Heart left ventricle (tissue), 16 donors: ENCODE measurements at places on chromosomes 11 and 22. TPM values are rescaled to one million over a fixed set of nuclear protein-coding genes. Genes with fewer than 3 reads are reported as not detected.

Gene C11orf91
- not detected for total RNA-seq

Gene UBTFL1
- not detected for total RNA-seq

Gene CTTN
- 155 TPM for total RNA-seq

Gene NAA40
- total RNA-seq: 20.6 TPM

Gene VSIG2
- 1.4 TPM for total RNA-seq

Gene ART5
- total RNA-seq: 0.56 TPM

Gene SLC22A8
- total RNA-seq: not detected

Gene DTX4
- total RNA-seq: 2.1 TPM

Gene CCDC73
- total RNA-seq: not detected

Gene MOGAT2
- total RNA-seq: 0.27 TPM

Gene ESAM
- total RNA-seq: 36.9 TPM

Gene SLC37A2
- 3.1 TPM for total RNA-seq

- no peak for DNase-seq
Measured at GRCh38 chr11:84144531-84144930, 858.4 kb upstream of the CCDC90B start.

DNA sequence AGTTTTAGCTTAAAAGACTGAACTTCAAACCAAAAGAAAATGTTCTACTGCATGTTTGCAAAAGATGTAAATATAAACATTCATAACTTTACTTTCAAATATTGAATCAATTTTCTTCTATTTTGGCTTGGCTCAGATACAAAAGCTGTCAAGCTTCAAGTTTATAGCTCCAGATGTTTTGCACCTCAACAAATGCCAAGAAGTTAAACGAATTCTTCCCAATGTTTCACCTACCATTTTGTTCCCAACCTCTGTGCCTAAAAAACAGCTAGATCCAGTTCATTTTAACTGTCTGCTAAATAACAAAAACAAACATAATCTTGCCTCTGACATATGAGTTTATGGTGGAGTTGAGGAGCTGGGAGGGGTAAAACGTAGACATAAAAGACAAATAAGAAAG, 76.5 kb downstream of the RAB30 start:
- no peak for DNase-seq

GRCh38 chr22:30596886-30597285, 5.2 kb upstream of the PES1 start:
- no peak for DNase-seq

GRCh38 chr11:3849297-3849874, 6.1 kb upstream of the STIM1 start:
- no peak for DNase-seq

DNA sequence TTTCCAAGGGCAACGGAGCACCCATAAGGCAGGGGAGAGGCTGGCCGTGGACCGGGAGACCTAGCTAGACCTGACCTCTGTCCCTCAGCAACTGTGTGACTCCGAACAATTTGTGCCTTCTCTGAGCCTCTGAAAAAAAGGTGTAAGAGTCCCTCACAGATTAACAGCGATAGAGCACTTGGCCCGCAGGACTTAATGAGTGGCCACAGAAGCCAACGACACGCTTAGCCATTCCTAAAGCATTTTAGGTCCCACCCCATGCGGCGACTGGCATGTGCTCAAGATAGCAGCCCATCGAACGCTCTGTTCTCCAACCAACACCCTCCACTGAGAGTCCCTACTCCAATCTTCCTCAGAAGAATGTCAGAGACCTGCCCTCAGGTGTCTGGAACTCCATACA, 1.5 kb downstream of the SULT4A1 start:
- DNase-seq: peak; percentile 34

- no peak for DNase-seq
Measured at GRCh38 chr11:122692444-122692843, 36.9 kb downstream of the UBASH3B start.

DNA sequence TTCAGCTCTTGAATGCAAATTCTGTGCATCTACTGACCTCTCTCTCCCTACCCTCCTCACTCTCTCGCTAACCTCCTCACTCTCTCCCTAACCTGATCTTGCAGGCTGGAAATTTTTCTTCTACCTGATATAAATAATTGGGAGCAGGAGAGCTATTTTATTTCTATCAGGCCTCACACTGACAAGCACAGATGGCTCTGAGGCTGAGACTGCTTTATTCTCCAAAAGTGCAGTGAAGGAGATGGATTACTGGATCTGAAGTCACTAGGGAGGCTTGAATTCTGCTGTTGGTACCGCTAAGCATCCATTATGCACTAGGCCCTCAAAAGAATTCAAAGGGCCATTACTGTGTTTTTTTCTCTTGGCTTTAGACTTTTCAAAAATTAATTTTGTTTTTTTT, 19.4 kb upstream of the LDHA start:
- DNase-seq: no peak

DNA sequence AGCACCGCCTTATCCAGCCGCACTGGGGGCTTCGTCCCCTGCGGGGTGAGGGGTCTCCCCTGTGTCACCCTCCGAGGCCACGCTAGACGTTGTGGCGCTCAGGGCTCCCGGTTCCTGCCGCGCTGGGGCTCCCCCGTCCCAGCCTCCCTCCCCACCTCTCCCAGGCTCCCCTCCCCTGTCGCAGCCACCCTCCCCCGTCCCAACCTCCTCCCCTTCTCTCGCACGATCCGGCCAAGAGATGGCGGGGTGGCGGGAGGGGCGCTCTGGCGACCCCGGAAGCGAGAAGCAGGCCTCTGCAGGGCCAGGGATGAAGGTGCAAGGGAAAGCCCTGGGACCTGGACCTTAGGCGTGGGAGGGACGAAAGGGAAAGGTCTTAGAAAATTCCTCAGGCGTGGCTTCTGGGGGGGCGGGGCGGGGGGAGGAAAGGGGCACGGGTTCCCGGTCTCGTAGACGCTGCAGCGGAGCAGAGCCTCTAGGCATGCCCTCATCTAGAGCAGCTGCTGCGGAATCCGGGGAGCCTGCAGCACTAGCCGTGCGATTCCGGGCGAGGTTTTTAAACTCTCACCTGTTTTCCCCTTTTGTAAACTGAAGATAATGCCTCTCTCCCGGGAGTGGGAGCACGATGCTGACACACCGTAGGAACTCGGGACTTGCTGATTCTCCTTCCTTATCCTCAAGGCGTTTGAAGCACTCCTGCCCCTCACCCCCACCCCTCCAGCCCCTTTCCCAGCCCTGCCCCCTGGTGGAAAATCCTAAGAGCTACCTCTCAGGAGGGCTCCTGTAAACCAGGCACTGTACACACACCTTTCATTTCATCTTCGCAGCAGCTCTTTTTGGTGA, 14.4 kb downstream of the KCNJ5 start:
- peak; percentile 50 for DNase-seq

DNA sequence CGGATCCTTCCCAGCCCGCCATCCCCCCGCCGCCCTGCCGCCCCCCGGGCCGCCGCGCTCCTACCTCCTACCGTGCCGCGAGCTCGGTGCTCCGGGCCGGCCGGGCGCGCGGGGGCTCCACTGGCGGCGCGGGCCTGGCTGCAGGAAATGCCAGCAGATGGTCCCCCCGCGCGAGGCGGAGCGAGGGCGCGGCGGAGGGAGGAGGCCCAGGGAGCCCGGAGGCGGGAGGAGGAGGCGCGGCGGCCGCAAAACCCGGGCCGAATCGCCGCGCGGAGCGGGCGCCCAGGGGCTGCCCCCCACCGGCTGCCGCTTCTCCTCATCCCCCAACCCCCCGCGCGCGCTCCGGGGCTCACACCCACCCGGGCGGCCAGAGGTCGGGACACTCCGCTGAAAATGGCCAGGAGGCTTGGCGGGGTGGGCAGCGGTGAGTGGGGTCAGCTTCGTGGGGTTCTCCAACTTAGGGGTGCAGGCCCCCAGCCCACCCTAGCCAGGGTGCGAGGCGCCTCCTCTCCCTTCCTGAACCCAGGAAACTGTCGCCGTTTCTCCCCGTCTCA, at the start of gene OSBPL5:
Gene OSBPL5, minus strand, starts transcription at position 159 of the 554 bp plus-strand sequence. CDS start 36,162 bp downstream, outside the sequence.
- peak; percentile 87 for DNase-seq

DNA sequence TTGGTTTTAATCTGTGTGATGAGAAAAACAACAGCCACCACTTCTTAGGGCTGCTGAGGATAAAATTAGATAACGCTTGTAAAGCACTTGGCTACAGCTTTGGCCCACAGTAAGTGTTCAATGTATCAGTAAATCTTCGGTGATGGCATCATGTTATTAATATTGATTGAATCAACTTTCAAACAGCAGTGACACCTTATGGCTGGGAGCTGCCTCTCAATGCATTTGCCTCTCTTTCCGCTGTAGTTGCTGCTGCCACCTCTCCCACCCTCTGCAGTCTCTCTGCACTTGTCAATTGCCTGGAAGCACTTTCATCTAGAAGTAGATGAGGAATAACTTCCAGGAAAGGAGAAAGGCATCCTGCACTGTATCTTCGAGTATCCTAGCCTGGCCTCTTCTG, 491.1 kb downstream of the OPCML start:
- DNase-seq: no peak

- no peak for DNase-seq
Measured at GRCh38 chr22:48083502-48083901, 1321.1 kb downstream of the TBC1D22A start.

GRCh38 chr11:92330114-92330513, 105.5 kb downstream of the FAT3 start:
- DNase-seq: no peak

DNA sequence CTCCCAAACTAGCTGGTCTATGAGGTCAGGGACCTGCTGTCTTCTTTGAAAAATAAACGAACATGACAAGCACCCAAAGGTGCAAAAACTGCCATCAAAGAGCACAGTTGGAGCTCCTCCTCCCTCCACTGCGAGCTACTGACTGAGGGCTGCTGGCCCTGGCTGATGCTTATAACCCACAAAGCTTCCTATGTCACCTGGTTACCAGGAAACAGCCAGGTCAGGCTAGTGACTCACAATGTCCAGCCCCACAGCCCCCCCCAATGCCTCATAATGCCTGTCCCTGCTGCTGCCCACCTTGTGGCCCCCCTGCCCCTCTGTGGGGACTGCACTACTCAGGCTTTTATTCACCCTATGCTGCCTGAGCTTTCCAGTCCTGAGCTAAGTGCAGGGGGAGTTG, at the start of gene DRICH1:
Gene DRICH1, minus strand, starts transcription at position 144 of the 400 bp plus-strand sequence. CDS start 298 bp downstream, outside the sequence.
- DNase-seq: no peak

- no peak for DNase-seq
Measured at GRCh38 chr11:6022956-6023355, 7.6 kb downstream of the OR56A1 start.

GRCh38 chr11:23903044-23903704, 593.7 kb upstream of the LUZP2 start:
- no peak for DNase-seq

DNA sequence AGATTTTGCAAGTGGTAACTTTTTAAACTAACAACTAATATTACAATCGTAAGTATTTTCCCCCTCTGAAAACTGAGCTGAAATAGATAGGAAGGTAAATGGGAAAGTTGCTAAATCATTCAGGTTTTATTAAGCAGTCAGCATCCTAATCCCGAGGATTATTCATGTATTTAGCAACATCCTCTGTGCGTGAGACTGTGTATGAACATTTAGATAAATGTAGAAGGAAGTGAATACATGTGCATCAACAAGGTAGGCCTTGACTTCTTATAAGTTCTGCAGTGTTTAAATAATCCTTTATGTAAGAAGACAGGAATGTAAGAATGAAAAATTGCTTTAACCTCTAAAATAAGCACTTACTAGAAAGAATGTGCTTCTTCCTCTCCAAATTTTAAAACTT, 745.9 kb upstream of the TENM4 start:
- no peak for DNase-seq

- DNase-seq: no peak
Measured at GRCh38 chr11:86579406-86579731, 93.0 kb downstream of the ME3 start.

- peak; percentile 79 for DNase-seq
Measured at GRCh38 chr11:112882494-112883381, 78.5 kb upstream of the NCAM1 start.

DNA sequence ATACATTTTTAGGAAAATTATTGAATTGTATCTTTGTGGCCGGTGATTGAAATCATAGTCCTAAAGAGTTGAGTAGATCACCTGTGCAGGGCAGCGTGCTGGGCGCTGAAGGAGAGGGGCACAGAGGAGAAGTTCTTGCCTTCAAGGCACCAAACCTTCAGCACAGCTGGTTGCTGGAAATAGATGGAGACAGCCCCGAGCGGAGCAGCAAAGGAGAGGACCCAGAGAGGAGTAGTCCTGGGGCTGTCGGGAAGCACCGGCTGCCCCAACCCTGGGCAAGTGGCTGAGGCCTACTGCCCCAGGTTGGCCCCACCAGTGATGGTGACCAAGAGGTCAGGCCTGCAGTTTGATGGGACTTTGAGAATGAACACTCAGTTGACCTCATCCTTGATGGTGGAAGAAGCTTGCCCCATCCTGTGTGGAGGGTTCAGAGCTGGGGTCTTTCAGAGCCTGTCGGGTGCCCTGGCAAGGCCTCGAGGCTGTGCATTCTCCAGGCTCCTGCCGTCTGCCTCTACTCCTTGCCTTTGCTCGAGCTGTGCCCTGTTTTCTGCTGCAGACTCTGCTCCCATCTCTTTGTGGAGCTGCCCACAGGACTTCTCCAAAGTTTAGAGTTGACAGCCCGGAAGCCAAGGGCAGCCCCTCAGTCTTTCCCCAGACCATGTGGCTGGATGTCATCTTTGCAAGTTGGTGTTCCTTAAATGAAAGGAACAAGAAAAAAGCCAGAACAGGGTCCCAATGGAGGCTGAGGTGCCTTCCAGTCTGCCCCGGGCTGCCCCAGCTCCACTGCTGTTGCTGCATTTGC, 285.1 kb downstream of the TBC1D22A start:
- peak; percentile 4 for DNase-seq

DNA sequence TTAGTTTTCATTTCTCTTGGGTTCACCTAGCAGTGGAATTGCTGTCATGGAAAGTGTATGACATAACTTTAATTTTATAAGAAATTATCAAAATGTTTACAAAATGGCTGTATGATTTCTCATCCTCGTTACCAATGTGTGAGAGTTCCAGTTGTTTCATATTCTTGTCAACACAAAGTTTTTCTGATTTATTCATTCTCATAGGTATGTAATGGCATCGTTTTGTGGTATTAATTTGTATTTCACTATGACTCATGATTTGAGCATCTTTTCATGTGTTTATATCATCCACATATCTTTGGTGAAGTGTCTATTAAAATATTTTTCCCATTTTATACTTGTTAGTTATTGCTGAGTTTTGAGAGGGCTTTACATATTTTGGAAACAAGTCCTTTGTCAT, 5.5 kb downstream of the FAM111B start:
- no peak for DNase-seq

DNA sequence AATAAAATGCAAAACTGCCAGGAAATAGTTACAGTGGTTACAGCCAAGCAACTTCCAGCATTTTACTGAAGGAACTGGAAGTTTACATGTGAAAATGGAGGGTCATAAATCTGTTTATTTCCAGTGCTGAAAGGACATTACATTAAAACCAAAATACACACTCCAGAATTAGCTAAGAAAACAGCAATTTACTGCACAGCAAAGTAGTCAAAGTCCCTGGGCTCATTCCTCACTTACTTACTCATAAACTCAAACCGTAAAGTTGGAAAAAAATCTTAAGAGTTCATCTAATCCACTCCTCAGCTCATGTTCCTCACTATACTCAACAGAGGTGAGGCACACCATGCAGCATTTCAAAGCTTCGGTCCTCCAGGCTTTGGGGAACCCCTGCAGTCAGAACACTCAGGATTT, 17.4 kb downstream of the CTSC start:
- no peak for DNase-seq
